ENCODE measurements at places on chromosomes 12 and 14.

- no peak for DNase-seq
Observed at GRCh38 chr12:67419810-67420209, 150.7 kb downstream of the CAND1 start.

GRCh38 chr12:85779768-85780167 is 56.4 kb downstream of the RASSF9 start:
- no peak for DNase-seq

DNA sequence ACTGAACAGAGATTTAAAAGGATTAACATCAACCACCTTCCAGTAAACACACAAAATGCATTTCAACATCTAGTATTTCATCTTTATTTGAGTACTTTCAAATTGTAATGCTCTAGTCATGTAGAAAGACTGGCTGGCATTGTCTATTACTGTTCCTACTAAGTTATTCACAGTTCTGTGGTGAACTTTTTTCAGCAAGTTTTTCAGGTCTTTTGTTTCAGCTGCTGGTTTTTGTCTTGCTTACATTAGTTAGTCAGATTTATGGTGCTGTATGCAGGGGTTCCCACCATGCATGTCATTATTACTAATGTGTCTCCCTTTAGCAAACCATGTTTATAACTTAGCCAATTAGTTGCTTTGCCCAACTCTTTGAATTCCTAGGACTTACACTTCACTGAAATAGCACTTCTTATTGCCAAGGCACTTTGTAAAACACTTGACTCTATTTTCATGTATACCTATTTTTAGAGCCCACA is 253.4 kb upstream of the KITLG start:
- DNase-seq, result no peak

DNA sequence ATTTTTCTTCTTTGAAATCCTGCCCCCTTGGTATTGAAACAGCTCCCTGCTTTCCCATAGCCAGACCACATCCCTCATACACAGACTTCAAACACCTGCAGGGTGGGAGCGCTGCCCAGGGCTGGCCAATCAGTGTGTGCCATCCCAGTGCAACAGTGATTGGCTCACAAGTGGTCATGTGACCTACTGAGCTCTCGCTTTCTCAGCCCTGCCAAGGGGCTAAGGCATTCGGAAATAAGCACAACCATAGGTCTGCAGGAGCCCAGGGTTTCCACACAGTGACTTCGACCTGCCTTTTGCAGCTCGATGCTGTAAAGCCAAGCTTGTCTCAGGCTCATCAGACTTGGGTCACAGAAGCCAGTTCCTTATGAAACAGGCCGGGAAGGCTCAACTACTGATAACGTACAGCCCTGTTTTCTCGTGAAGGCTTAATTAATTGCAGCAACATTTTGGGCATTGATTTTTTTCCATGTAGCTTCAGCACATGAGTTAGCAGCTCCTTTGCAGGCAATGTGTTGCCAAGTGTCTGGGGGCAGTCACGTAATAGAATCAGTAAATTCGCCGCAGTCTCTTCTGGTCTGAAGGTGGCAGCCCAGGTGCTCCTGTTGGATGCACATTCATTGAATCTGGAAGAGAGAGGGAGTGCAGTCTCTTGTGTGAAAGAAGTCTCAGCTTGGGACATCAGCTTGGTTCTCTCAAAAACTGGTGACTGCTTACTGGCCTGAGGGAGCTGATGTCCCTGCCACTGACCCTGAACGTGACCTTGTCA is 1091.8 kb downstream of the AACS start:
- DNase-seq, result no peak

- DNase-seq, result no peak
Observed at GRCh38 chr14:25484235-25484634, 434.3 kb upstream of the STXBP6 start.

DNA sequence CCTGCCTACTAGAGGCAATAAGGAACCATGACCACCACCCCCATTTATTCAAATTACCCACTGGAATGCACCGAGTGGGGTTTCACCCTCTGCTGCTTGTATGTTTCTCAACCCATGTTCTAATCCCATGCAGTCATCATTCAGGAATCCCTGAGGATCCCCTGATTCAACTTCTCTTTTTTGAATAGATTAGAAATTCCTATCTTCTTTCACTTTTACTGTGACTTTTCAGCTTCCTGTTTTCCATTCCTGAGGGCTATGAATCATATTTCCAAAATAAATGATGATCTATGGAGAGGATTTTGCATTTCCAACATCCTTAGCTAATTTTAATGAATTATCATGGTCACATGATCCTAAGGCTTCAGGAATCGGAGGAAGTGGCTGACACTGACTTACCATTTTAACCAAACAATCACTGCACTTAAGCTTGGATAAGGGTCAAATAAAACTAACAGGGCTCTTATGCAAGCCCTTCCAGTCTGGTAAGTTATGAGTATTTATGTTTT is 19.4 kb upstream of the P2RX4 start:
- peak; percentile 99 for DNase-seq
